ENCODE measurements at places on chromosomes 2 and 18.

DNA sequence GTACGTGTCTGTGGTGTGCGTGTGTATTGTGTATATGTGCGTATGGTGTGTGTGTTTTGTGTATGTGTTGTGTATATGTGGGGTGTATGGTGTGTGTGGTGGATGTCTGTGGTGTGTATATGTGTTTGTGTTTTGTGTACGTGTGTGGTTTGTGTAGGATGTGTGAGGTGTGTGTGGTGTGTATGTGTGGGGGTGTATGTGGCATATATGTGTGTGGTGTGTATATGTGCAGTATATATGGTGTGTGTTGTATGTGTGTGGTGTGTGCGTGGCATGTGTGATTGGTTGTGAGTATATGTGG is 101.3 kb downstream of the CLIP4 start:
- DNase-seq = peak; percentile 25

DNA sequence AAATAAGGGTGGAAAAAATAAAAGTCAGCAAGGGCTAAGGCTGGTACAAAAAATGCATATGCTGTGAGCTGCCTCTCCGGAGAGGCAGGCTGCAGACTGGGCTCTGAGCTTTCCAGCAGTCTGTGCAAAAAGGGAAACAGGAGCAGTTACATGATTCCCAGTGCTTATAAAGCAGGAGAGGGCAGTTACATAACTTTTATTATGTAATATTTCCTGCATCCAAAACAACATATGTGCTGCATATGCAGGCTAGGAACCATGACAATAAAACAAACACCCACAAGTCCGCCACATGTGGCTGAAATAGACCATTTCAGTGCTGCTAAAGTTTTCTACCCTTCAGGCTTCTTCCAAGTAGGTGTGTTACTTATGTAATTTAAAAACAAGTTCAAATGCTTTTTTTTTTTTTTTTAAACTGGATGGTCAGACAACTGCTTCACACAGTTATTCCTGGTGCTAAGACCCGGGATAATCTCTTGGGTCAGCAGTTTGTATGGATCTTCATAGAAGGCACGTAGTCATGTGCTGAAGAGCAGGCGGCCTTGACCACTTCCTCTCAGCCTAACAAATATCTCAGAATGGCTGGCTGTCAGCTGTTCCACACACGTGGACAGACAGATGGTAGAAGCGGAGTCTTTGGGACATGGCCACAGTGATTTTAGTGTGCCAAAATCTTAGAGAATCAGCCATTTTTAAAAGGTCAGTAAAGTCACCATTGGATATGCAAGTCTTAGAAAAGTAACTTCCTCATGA is 43.5 kb downstream of the ARMC9 start:
- DNase-seq = no peak

DNA sequence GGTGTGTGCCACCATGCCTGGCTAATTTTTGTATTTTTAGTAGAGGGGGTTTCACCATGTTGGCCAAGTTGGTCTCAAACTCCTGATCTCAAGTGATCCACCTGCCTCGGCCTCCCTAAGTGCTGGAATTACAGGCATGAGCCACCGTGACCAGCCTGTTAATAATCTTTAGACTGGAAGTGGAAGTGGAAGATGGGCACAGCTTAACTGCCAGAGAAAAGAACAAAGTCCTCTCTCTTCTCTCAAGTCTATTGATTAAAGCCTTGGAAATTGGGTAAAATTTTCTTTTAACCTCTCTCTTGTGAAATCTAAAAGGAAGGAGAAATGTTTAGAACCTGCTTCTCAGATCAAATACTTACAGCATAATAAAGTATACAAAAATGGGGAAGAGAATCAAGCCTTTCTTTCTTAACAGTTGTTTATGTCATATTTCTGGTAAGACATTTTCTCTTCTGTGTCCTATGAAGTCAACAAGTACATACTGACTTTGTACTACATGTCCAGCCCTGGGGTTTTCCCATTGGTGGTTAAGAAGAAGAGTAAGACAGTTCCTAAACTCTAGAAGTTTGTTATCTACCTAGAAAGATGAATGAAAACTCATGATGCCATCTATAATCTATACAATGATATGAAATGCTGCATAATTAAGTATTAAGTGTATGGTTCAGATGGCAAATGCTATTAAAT is 4.6 kb downstream of the TMEM169 start:
- no peak for DNase-seq

GRCh38 chr2:71524476-71524875 is 71.1 kb downstream of the DYSF start:
- DNase-seq = no peak

- no peak for DNase-seq
Measured at GRCh38 chr18:46109386-46109785, 5.2 kb downstream of the HAUS1 start.

DNA sequence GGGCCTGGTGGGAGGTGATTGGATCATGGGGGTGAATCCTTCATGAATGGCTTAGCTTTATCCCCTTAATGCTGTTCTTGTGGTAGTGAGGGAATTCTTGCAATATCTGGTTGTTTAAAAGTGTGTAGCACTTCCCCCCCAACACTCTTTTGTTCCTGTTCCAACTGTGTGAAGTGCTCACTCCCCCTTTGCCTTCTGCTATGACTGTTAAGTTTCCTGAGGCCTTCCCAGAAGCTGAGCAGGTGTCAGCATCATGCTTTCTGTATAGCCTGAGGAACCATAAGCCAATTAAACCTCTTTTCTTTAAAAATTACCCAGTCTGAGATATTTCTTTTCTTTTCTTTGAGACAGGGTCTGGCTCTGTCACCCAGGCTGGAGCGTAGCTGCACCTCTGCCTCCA is 139.4 kb downstream of the RNF152 start:
- DNase-seq = no peak

DNA sequence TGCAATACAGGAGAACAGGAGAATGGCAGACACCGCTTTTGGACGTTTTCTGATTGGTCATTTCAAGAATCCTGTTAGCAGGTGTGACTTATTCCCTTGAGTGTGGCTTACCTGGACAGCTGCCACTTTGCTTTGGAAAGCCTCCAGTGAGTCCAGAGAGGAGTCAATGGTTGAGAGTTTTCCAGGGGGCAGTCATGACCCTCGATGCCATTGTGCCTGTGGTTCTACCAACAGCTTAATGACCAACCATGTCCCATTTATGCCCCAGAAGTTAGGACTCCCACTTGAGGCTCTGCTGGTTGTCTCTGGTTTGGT is 12.4 kb downstream of the IGFBP2 start:
- no peak for DNase-seq

- no peak for DNase-seq
Measured at GRCh38 chr2:88829607-88830463, 138.4 kb downstream of the RPIA start.

DNA sequence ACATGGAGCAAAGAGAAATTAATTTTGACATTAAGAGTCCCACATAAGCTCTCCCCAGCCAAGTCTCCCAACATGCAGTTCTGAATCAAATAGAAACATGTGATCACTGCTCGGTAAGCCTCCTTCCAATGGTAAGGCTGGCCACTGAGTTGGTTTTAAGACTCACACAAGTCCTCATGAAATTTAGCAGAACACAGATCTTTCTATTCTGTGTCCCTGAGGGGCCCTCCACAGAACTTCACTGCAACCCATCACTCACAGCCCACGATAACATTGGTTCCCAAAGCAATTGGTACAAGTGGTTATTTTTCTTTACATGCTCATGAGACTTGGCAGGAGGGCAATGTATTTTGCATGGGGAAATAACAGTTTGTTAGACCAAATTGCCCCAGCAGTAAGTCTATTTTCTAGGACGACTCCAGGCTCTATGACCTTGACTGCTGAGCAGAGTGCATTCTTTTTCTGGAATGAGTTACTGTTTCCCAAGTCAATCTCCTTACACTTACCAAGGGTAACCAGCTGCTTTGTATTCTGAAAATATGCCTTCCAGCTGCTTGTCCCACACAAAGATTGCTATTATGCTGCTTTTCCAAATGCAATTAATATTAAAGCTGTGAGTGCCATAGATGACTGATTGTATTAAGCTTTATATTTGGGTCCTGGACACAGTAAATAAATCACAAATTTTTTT is 142.3 kb upstream of the TANK start:
- DNase-seq = no peak

- no peak for DNase-seq
Measured at GRCh38 chr2:2843969-2844548, 513.0 kb upstream of the MYT1L start.

GRCh38 chr2:225270861-225271260 is 128.6 kb upstream of the NYAP2 start:
- DNase-seq = peak; percentile 6

- no peak for DNase-seq
Measured at GRCh38 chr2:69977906-69978482, 16.6 kb upstream of the ASPRV1 start.

DNA sequence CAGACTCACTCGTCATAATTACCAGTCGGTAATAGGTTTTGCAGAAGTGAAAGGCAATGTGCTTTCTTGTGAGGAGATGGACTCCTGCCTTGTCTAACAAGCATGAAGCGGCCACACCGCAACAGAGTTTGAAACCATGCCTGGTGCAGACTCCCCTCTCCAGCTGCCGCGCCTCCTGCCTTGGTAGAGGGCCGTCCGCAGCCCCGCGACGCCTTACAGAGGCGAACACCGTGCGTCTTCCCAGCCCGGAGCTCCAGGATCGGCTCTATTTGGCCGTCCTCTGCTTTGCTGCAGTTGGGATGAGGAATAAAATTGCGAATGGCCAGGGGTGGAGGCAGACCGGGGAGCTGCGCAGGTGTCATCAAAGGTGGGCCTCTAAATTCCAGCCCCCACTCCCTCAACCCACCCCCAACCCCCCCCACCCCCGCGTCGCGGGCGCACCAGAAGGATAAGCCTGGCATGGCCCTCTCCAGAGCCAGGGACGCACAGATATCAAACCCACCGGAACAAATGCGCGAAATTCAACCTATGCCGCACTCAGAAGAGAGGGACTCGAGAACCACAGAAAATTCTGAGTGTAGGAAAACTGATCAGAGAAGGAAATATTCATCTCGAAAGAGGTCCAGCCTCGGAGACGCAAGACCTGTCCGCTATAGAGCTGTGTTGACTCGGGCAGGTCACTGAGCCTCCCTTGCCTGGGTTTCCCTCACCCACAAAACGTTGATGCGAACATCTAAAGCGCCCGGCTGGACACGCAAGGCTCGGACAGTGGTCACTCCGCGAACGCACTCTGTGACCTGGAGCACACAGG is 1.1 kb downstream of the TRABD2A start:
- DNase-seq = no peak

DNA sequence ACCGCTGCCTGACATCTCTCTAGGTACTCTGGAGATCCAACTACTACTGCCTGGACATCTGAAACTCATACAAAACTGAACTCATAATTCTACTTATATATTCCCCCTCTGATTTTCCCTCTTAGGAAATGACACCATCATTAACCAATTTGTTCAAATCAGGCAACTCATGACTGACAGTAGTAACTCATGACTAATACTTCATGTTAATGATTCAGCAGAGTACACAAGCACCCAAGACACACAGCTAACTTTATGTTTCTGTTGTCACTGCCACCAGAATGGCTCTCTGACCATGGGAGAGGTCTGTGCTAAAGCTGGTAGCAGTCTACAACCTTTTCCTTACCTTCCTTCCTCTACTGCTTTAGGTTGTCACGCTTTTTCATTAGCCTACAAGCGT is 91.1 kb downstream of the ITSN2 start:
- no peak for DNase-seq

- DNase-seq = no peak
Measured at GRCh38 chr2:39659765-39660611, 5.7 kb upstream of the TMEM178A start.

GRCh38 chr2:218086478-218086877 is 17.4 kb downstream of the RUFY4 start:
- no peak for DNase-seq

GRCh38 chr2:106932644-106933043 is 46.7 kb upstream of the ST6GAL2 start:
- no peak for DNase-seq

DNA sequence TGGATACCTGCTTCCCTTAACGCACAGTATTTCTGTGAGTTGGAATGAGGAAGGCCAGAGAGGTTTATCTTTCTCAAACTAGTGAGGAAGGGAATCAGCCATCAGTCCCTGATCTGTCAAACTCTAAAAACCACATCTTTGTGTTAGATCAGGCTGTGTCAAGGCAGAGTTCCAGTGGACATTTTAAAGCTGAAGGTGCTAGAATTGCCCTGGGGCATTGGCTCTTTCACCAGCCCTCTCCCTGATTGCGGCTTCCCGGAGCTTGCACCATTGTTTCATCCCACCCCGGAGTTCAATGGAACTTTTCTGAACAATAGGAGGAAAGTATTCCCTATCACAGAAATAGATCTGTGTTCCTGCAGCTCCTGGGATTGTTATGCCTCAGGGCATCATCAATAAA is 110.2 kb downstream of the RNF144A start:
- DNase-seq = no peak
